Activated CD4-positive, alpha-beta memory T cell treated with anti-CD3 and anti-CD28 coated beads for 36 hours (primary cell): ENCODE measurements at places on chromosomes 5 and 9.

DNA sequence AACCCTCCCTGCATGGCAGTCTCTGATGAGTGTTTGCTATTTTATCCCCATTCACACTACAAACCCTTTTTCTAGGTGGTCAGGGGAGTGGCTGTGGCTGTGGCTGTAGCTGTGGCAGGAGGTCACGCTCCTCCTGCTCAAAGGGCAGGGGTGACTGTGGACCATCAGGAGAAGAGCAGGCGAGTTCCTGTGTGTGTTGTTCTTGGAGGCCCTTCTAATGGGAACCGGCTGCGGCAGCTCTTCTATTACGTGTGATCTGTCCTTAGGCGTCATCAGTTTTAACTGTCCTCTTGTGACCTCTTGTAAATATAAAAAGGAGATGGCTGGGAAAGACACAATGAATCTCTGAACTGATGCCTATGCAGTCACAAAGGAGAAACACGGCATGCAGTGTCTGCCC is 65.1 kb downstream of the ANKH start:
- no peak for DNase-seq

DNA sequence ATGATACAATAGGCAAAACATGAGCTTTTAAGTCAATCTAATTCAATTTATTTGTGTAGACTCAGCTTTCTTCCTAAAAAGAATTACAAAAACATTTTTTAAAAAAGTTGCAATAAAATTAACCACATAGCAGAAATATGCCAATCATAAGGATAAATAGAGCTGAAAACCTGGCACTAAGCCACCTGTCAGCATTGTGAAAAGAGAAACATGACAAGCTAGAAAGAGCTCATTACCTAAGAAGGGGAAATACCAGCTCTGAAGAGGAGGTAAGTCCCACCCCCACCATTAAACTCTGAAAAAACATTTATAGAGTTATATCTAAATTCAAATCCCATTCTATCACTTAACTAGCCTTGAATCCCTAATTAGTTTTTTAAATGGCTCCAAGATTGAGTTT is 372.9 kb downstream of the OSTF1 start:
- no peak for DNase-seq

DNA sequence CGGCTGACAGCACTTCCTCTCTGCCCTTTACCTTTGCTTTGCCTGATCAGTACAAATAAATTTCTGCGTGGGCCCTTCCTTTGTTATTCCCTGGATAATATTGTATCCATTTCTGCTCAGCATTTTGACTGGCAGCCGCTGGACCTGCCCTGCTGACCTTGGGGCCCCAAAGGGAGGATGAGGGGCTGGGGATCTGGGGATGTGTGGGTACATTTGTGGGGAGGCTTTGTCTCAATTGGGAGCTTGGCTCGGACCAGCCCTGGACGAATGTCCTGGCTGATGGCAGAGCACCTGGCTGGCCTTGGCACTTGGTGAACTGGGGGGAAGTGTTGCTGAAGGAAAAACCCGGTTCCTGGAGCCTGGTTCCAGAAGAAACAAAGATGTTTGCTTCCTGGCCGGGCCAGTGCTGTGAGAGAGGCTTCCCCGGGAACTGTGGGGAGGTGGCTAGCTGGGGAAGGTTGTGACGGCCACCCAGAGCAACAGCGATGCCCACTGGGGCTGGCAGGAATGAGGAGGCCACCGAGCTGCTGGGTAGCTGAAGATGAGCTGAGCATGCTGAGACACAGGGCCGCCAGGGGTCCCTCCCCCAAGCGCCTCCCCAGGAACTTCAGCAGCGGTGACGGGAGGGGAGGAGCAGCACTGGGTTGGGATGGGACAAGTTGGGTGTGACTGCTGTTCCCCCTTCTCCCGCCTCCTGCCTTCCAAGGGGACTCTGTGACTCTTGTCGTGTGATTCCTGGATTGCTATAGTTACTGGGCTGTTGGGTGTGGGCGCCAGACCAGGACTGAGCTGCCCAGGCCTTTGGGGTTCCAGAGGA is 8.4 kb downstream of the LMX1B start:
- DNase-seq = no peak

GRCh38 chr9:14271093-14271673 is 42.8 kb downstream of the NFIB start:
- no peak for DNase-seq

- no peak for DNase-seq
Measured at GRCh38 chr9:131543141-131543540, 2.2 kb upstream of the PRRT1B start.

GRCh38 chr9:82424599-82425120 is 436.1 kb downstream of the SPATA31D1 start:
- DNase-seq = no peak

- no peak for DNase-seq
Measured at GRCh38 chr5:2266641-2267240, 384.0 kb upstream of the IRX4 start.

DNA sequence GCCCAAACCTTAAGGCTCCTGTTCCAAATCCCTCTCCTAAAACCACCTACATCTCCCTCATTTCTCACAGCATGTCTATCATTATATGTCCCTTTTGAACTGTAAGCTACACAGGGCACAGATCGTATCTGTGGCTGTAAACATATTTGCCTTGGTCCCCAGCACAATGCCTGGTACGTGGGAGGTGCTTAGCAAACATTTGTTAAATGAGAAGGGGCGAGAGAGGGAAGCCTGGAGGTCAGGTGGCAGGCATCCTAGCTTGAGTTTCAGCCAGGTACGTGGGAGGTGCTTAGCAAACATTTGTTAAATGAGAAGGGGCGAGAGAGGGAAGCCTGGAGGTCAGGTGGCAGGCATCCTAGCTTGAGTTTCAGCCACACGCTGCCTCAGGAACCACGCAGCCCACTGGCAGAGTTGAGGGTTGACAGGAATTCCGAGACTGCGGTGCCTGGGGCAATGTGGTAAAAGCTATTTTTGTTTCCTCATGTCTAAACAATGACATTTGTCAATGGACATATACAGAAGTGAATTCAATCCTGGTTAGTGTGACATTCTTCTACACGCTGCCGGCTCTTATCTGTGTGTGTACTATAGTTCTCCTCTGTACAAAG is 113.6 kb downstream of the EFNA5 start:
- DNase-seq = no peak

DNA sequence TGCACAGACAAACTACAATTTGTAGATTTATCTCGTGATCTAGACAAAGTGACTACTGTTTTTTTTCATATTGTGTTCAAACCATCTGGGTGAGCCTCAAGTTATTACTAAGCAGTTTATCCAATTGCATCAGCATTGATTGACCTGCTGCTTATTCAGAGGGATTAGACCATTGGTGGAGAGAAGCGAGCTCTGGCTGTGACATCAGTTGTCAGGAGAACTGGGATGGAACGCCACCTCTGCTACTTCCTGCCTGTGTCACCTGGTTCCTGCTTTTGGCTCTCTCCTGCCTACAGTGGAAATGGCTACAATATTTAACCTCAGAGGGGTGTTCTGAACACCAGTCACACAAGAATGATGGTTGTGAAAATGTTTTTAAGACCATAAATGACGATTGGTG is 12.1 kb downstream of the NR4A3 start:
- no peak for DNase-seq

GRCh38 chr5:6496207-6496584 is 47.5 kb downstream of the UBE2QL1 start:
- DNase-seq = peak; percentile 53

GRCh38 chr5:176608937-176609723 is 826 bp downstream of the GPRIN1 start:
- peak; percentile 35 for DNase-seq

- DNase-seq = peak; percentile 82
Measured at GRCh38 chr9:6703898-6704639, 53.7 kb upstream of the KDM4C start.

DNA sequence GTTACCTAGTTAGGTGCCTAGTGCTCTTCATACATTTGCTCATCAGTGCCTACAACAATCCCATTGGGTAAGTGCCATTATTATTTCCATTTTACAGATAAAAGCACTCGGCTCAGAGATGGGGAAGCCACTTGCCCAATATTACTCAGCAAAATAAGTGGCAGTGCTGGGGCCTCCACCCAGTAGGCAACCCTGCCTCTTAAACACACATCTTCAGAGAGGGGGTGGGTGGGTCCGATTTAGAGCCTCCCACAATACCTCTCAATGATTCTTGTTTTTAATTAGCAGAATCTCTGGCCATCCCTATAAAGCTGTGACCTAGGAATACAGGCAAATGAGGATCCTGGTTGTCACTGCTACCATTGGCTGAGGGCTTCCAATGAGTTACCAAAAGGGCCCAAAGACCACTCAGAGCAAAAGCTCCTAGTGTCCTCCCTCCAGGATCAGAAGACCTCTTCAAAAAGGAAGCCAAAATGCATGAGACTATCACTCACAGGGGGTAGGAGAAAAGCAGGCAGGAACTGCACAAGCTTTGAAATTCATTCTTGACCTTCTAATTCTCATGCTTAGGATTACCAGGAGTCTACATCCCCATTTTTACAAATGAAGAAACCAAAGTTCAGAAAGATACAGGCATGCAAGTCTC is 36.1 kb upstream of the UBE2D2 start:
- DNase-seq = no peak

- DNase-seq = no peak
Measured at GRCh38 chr5:29017501-29017900, 1979.1 kb upstream of the CDH9 start.

- DNase-seq = no peak
Measured at GRCh38 chr9:133906932-133907910, 84.9 kb downstream of the VAV2 start.

DNA sequence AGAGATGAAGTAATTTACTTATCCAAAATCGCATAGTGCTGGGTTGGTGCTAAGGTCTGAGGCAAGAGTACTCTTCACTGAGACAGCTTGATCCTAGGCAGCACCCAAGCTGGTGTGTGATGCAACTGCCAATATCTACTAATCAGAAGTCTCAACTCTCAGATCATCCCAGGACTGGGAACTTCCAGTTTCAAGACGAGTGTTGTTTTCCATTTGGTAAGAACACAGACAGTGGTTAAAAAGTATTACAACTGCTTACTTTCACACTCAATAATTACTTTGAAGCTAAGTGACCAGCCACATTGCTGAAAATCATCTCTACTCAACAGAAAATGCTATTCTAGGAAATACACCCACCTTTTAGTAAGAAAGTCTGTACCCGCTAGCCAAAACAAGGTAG is 45.3 kb downstream of the FBXW11 start:
- peak; percentile 59 for DNase-seq

- no peak for DNase-seq
Measured at GRCh38 chr5:16806711-16807546, 129.2 kb downstream of the MYO10 start.

- DNase-seq = no peak
Measured at GRCh38 chr9:20981486-20981885, 50.0 kb downstream of the HACD4 start.

DNA sequence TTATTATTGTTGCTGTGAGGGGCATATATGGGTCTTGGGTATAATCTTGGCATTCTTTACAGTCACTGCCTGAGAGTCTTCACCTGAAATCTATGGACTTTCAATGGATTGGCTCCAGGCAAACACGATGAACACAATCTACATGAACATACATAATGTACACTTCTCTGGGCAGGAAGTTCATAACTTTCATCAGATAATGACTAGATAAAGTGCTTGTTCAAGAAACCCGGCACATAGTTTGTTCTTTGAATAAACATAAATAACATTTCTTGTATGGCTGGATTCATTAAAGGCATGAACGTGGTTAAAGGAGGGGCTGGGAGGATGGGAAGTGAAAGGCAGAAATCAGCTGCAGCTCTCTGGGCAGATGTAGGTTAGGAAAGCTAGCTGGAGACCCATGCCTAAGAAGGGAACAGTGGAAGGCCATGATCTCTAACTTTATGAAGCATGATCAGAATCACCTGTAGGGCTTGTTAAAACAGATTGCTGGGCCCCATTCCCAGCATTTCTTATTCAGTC is 306.9 kb upstream of the EFNA5 start:
- DNase-seq = no peak

DNA sequence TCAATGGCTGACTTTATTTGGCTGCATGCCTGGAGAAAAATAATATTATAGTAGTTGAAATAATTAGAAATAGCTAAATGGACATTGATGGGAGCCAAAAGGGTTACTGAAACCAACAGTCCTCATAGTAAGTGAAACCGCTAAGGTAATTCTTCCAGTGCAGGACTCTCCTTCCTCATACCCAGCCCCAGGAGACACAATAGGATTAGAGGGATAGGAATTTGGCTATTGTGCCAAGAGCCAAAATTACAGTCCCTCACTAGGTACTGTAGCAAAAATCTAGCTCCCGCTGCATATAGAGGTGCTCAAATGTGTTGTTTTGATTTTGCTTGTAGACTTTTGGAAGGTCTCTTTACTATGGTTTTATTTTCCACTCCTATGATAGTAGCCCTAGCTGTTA is 20.2 kb downstream of the GLDC start:
- no peak for DNase-seq

DNA sequence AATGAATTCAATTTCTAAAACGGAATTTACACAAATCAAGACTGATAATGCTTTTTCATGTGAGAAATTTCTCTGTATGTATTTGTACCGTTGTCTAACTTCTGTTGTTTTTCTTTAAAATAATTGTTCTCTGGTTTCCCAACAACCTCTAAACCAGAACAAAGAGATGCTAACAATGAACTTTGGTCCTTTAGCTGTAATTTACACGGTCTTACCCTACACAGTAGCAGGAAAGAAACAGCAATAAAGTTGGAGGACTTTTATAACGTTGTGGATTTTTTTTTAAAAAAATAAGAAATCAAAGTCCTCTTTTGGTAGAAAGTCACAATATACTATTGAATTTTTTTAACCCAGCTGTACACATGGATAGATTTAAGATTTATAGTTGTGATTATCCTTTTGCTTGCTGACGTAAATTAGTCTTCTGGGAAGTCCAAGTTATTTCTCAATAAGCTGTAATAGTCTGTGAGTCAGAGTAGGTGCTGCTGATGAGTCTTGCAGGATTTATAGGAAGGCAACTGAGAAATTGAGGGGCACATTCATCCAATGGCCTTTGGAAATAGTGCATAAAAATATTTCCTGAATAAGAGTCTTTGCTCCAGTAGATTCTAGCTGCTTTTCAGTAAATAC is 76.8 kb upstream of the PCSK1 start:
- no peak for DNase-seq
